Endodermal cell (in vitro differentiated cells): ENCODE measurements at places on chromosomes 11 and 22.

GRCh38 chr11:91023731-91024130, 800.9 kb upstream of the CHORDC1 start:
- DNase-seq: no peak

DNA sequence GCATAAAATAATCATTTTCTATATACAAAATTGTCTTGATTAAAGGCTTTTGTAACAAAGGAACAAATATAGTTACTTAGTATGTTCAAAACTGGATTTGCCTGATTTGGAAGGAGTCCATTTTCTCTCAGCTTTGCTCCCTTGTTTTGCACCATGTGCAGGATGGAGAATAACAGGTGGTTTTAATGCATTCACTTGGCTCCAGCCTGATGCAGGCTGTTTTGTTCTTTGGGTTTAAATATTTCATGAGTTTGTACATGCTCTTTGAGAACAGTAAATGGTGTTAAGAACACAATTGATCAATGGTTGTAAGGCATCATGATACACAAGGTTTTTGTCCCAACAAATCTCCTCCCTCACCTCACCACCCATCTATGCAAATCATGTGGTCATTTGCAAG, 886.9 kb upstream of the CCDC90B start:
- no peak for DNase-seq

GRCh38 chr11:66221726-66222236, 46.7 kb upstream of the RAB1B start:
- peak; percentile 43 for DNase-seq

DNA sequence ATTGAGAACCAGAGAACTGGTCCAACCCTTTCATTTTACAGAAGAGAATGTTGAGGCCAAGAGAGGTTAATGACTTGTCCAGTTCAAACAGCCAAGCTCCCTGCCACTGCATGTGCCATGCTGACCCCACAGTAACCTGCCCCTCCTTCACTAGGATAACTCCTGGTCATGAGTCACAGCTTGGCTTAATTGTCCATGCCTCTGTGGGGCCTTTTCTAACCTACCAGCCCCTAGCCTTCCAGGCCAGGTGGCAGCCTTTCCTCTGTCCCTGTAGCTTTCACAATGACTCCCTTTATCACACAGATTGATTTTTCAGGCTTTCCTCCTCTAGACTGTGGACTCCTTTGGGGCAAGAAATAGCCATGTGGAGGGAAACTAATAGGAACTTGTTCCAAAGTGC, 97.2 kb downstream of the PIWIL4 start:
- peak; percentile 43 for DNase-seq

GRCh38 chr22:44962741-44963454, 46.9 kb downstream of the PHF21B start:
- DNase-seq: no peak

GRCh38 chr11:126489836-126490660, 134.6 kb downstream of the ST3GAL4 start:
- DNase-seq: peak; percentile 36

GRCh38 chr11:60734279-60734678, 9.8 kb downstream of the MS4A18 start:
- DNase-seq: no peak

- peak; percentile 37 for DNase-seq
Observed at GRCh38 chr22:47188261-47189055, 426.0 kb downstream of the TBC1D22A start.

DNA sequence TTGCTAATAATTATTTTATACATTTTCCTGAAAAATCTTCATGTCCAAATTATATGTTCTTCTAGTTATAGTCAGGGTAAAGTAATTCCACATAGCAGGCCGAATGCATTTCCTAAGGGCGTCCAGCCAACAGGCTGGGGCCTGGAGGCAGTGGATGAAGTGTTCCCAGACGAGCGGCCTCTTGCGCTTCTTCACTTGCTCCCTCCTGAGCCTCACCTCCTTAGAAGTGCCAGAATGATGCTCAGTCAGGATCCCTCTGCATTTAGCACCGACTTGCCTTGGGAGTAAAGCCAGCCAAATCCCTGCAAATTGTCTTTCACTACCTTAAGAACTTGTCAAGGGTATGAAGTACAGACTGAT, 1.5 kb downstream of the OLFML1 start:
- DNase-seq: no peak

- DNase-seq: no peak
Observed at GRCh38 chr11:12741671-12742216, 67.5 kb downstream of the TEAD1 start.

- peak; percentile 92 for DNase-seq
Observed at GRCh38 chr11:65551572-65552387, 6.4 kb downstream of the LTBP3 start.
